ENCODE measurements at places on chromosomes 2 and 18. TPM values are rescaled to one million over a fixed set of nuclear protein-coding genes. Genes with fewer than 3 reads are reported as not detected.

GRCh38 chr2:1528273-1529064 lies 115.2 kb downstream of the TPO start:
- DNase-seq: no peak

DNA sequence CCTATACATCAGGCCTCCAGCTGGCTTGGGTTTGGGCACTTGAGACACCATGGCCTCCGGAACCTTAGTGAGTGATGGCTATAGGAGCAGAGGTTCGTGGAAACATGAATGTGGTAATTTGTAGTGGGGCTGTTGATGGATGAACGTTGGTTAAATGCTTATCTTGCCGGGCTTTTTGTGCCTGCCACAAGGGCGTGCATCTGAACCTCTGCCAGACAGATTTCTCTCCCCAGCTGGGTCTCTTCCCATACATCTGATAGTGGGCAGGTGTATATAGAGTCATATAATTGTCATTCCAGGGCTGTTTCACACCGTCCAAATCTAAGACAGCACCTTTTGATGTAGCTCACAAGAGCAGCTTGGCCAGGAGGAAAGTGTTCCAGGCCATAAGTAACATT lies 14.7 kb downstream of the LAMA3 start:
- DNase-seq: peak; percentile 15

The KDM3A gene
- 83.4 TPM for total RNA-seq

DNA sequence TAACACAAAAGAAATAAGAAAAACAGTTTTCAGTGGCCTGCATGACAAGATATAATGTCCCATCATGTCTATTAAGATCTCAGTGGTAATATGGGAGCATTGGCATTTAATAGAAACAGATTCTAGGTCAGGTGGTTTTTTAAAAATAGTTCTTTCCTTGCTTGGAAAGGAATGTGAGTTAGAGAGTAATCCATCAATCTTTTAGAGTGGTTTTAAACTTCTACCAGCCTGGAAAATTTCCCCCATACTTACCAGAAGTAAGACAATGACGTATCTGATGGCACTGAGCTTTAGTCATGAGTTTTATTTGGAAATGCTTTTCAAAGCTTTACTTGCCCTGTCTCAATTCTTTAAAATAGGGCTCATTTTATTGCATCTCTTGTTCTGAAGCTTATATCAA lies 441.7 kb upstream of the SMIM21 start:
- peak; percentile 65 for DNase-seq

The ALKAL2 gene
- total RNA-seq: 1.3 TPM

DNA sequence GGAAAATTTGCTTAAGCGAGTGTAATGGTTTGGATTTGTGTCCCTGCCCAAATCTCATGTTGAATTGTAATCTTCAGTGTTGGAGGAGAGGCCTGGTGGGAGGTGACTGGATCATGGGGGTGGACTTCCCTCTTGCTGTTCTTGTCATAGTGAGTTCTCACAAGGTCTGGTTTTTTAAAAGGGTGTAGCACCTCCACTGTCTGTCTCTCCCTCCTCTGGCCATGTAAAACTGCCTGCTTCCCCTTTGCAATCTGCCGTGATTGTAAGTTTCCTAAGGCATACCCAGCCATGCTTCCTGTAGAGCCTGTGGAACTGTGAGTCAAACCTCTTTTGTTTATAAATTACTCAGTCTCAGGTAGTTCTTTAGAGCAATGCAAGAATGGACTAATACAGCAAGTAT lies 6.6 kb downstream of the YIPF4 start:
- DNase-seq: peak; percentile 34

GRCh38 chr18:32974421-32975162 lies 201.8 kb upstream of the KLHL14 start:
- peak; percentile 6 for DNase-seq

DNA sequence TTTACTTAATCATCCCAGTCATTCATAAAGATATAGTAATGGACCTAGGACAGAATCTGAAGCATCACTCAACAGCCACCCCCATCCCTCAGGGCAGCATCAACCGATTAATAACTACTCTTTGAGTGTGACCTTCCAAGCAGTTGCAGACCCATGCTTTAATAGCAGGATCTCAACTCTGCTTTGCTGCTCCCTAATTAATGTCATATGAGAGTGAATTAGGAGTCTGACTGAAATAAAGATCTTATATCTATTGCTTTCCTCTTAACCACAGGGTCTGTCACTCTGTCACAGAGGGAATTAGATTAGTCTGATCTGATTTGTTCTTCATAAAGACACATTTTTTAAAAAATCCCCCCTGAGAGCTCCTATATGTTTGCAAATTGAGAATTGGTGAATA lies 46.1 kb upstream of the LRP1B start:
- no peak for DNase-seq

The MROH2A gene
- total RNA-seq: not detected

DNA sequence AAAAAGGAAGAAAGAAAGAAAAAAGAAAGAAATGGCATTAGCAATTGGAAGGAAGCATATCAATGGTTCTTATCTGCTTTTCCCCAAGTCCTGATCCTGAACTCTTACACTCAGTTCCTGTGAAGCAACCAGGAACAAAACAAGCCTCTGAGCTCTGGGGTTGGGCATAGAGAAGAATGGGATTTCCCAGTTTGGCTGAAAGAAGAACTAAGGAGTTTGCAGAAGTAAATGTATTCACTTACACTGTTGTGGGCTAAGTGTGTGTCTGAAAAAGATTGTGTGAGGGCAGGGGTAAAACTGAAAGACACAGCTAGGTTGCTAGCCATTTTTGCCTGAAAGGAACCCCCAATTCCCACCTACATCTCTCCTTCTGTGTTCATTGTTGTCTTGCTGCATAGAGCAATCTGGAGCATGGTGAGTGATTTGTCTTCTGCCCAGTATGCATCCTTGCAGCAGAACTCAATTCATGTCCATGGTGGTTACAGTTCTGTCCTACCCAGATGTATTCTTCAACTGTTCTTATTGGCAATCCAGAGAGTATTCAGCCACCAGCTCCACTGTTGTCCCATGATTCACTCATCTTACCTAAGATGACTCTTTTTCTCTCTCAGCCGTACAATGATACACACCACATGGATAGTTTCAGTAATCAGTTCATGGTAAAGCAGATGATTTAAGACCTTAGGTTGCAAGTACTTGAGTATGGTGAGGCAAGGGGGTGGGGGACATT lies 348.7 kb downstream of the ARHGAP15 start:
- no peak for DNase-seq

The CNGA3 gene
- total RNA-seq: not detected

GRCh38 chr2:119005051-119005450 lies 63.1 kb downstream of the MARCO start:
- DNase-seq: peak; percentile 5

The UGT1A5 gene
- total RNA-seq: not detected

- DNase-seq: peak; percentile 7
Observed at GRCh38 chr2:186459009-186459408, 27.1 kb upstream of the ZC3H15 start.

DNA sequence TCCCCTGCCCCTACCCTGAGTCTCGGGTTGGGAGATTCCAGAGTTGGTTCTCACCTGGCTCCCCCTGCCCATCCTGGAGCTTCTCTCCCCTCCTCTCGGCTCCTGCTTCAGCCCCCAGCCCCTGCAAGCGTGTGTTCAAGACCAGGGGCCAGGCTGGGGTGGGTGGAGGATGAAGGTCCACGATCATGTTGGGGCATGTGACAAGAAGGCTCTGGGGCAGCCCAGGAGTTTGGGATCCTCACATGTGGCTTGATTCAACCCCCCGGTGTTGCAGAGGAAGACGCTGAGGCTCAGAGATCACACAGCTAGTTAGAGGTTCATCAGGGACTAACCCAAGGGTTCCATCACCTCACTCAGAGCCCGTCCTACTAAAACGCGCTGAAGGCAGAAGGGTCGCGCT lies 14.2 kb upstream of the TUBB6 start:
- DNase-seq: no peak

GRCh38 chr2:218093879-218094278 lies 24.8 kb downstream of the RUFY4 start:
- no peak for DNase-seq

- peak; percentile 87 for DNase-seq
Observed at GRCh38 chr2:241161646-241162281, 11.5 kb downstream of the PPP1R7 start.

GRCh38 chr2:113198048-113198789 lies 24.4 kb downstream of the PSD4 start:
- no peak for DNase-seq

The ACVR1C gene
- total RNA-seq: 0.62 TPM

The B3GNT7 gene
- total RNA-seq: 1.7 TPM

DNA sequence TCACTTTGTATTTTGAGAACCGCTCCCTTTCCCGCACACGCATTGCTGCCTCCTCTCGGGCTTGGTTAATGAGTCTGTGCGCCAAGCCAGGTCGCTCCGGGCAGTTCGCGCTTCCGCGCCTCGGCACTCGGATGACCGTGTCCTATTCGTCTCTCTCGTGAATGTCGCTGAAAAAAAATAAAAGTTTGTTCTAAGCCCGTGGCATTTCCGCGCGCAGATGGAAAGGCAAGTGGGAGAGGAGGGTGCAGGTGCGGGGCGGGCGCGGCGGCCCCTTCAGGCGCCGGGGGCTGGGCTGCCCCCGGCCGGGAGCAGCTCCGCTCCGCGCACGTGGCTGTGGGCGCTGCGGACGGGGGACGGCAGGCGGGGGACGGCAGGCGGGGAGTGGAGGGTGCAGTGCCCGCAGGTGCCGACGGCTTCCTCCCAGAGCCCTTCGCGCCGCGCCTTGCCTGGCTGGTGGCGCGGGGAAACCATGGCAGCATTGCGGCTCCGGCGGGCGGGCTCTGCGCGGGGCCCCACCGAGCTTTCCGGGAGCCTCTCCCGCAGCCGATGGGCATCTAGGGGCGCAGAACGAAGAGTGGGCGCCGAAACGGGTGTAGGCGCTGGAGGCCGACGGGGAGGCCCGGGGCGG lies 159.6 kb upstream of the SIX2 start:
- no peak for DNase-seq

DNA sequence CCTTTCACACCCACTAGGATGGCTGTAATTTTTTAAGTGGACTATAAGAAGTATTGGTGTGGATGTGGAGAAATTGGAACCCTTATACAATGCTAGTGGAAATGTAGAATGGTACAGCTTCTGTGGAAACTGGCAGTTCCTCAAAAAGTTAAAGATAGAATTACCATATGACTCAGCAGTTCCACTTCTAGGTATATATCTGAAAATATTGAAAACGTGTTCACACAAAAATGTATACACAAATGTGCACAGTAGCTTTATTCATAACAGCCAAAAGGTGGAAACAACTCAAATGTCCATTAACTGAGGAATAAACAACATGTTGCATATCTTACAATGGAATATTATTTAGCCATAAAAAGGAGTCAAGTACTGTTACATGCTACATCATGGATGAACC lies 17.7 kb downstream of the TANK start:
- no peak for DNase-seq

- DNase-seq: no peak
Observed at GRCh38 chr18:46565256-46565655, 91.8 kb downstream of the LOXHD1 start.

DNA sequence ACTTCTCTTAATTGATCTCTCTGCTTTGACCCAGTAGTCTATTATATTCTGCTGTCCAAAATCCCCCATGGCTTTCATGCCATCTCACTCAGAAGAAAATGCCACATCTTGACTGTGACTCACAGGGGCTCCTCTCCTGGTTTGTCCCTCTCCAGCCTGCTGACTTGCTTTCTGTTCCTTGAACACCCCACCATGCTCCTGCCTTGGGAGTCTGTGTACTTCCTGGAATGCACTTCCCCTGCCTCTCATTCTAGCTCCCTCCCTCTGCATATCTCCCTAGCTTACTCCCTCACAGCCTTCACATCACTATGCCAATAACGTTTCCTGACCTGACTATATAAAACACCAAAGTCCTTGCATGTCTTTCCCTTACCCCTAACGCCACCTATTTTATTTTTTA lies 167.2 kb downstream of the TRIB2 start:
- peak; percentile 20 for DNase-seq

GRCh38 chr2:233240897-233241296 lies 10.6 kb upstream of the ATG16L1 start:
- no peak for DNase-seq

- DNase-seq: no peak
Observed at GRCh38 chr2:127462461-127462860, 44.2 kb downstream of the PROC start.

The MYO1B gene
- total RNA-seq: 95.7 TPM

The PLEKHA3 gene
- 41.0 TPM for total RNA-seq

- DNase-seq: no peak
Observed at GRCh38 chr2:55871637-55872036, 51.9 kb downstream of the EFEMP1 start.

DNA sequence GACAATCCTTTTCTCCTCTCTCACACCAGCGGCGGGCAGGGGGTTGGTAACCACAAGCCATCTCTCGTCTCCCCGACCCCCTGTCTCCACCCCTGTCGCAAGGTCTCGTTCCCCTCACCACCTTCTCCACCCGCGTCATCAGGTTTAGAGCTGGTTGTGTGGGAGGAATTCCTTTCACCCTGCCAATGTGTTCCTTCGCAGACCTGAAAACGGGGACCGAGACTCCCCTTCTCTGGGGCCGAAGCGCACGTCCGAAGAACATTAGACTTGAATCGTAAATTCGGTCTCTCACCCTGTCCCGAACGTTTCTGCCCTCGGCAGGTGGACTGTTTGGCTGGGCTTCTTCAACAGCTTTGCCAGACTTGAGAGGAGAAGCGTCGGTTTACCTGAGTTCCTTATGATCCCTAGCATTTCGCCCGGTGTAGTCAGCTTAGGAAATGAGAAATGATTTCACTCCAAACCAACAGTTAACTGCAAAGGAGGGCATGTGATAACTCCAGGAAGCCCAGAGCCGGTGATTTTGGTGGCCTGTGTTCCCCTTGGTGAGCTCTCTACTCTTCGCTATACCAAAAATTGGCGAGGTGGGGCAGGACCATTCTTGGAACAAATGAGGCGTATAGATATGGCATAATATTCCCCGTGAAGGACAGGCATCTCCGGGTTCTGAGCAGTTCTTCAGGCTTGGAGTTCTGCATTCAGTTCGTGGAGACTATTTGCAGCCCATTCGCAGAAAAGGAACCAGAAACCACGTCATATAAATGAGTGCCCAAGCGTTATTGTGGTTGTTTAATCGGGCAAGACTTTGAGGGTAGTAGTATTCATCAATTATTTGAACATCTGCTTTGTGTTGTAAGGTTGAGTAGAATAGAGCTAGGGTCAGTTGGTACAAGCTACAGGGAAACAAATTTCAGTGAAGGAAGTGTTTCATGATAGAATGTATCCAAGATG lies 694 bp downstream of the CFAP36 start:
- no peak for DNase-seq

The FAP gene
- 1.3 TPM for total RNA-seq

DNA sequence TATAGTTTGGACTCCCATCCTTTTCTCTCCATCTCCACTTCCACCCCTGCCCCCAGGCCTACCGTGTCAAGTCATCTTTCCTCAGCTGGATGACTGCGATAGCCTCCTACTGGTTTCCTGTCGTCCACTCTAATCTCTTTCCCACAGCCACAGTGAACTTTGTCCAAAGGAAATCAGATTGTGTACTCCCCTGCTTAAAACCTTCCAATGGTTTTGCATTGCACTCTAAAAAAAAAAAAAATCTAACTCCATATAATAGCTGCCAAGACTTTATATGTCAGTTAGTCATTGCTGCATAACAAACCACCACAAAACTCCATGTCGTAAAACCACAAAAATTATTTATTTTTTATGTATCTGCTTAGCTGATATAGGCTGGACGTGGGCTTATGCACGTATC lies 160.2 kb upstream of the CCDC68 start:
- peak; percentile 67 for DNase-seq
